ENCODE measurements at places on chromosomes 7 and 10.

- no peak for DNase-seq
Observed at GRCh38 chr10:113138937-113139585, 189.0 kb downstream of the TCF7L2 start.

GRCh38 chr10:75708060-75708459 lies 276.6 kb downstream of the LRMDA start:
- DNase-seq = no peak

- DNase-seq = no peak
Observed at GRCh38 chr7:74466196-74466813, 12.6 kb downstream of the GTF2IRD1 start.

GRCh38 chr10:91335147-91335546 lies 75.0 kb upstream of the HECTD2 start:
- no peak for DNase-seq

- DNase-seq = no peak
Observed at GRCh38 chr10:28332726-28333125, 29.9 kb upstream of the MPP7 start.

DNA sequence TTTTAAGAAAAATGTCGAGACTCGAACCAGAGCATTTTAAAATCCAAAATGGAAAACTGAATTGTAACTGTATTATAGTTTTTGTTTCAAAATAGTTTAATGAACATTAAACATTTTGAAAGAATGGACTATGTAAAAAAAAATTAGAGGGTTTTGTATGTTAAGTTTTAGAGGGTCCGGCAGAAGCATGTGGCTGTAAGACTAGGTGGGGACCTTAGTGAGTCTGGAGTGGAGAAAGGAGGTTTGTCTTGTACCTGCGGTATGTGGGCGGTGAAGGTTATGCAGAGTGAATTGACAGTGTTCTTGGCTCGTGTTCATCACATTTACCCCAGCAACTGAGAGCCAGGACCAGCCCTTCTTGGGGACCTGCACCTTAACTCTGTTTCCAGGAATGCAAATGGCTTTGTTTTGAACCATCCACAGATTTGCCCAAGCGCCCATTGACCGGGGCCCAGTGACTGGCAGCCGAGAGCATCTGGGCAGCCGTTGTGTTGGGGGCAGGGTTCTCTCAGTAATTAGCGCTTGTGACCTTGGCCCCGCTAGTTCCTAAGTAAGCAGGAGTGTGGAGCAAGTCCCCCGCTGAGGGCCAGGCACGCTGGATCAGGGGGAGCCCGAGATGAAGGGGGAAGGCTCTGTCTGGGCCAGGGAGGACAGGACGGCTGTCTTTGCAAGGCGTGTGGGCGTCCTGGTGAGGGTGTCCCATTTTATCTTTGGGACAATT lies 1.4 kb upstream of the KLF6 start:
- no peak for DNase-seq

DNA sequence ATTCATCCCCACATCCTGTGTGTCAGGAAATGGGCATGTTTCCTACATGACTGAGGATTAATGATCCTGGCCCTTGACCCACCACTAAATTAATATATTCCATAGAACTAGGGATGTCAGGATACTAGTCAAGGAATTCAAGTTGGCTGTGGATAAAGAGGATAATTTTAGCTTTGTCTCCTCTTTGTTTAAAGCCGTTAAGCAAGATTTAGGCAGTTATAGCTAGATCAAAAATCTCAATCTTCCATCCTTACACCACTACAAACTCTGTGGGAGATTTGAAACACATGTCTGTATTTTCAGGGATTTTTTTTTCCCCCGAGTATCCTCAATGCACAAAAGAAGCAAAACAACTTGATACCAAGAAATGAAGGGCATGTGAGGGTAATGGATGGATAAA lies 417.1 kb downstream of the MAGI2 start:
- no peak for DNase-seq

- no peak for DNase-seq
Observed at GRCh38 chr10:105797234-105797890, 1156.3 kb downstream of the SORCS3 start.

GRCh38 chr10:124740369-124741280 lies 3.6 kb downstream of the FAM53B start:
- DNase-seq = no peak

DNA sequence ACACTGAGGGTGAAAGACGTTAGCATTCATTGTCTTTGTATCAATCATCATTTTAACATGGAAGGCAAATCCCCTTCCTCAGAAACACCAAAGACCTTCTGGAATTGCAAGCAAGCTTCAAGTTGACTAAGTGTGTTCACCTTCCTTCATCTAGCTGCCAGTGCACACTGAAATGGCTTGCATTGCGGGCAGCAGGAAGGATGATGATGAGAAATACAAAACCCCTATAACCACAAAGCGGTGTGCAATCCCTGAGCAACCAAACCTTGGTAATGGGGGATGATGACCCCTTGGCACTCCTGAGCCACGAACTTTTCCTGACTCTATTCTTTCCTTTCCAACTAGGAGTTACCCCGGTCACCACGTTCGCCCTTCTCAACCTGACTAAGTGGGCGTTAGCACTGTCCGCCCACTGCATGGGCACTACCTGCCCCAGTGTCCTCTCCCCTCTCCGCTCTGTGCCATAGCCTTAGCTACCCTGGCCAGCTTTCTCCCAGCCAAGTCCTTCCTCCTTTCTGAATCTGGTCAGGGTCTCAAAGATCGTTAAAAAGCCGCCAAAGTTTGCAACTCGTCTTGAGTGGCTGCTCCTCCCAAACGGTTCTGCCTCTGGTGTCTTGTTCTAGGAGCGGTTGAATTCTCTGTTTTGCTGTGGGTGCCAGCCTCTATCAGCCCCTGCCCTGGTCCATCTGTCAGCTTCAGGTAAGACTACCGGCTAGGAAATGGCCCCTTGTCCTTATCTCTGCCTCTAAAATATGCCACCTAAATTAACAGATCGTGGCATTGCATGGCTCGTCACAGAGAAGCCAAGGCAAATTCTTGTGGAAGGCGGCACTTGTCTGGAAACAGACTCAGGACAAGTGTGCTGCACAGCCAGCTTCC lies 586 bp upstream of the AOC1 start:
- DNase-seq = no peak

All from NCI-H1436 treated with DMSO at 0.1 percent for 48 hours (cell line).